ENCODE measurements at places on chromosomes 2 and 18. TPM values are rescaled to one million over a fixed set of nuclear protein-coding genes. Genes with fewer than 3 reads are reported as not detected.
A peak's percentile ranks its signal among the peaks of the same experiment; 100 is the strongest.

GRCh38 chr2:131046918-131047652 is 46.2 kb downstream of the FAM168B start:
- H3K27me3 ChIP-seq, result no peaks in the 10 kb centered on the region
- H3K4me3 ChIP-seq, result no peak overlapping the region
- H3K36me3 ChIP-seq, result peaks cover 54% of the 10 kb centered on the region
- no peak overlapping the region for H3K27ac ChIP-seq
- no peak for DNase-seq
- H3K4me1 ChIP-seq, result no peaks in the 10 kb centered on the region

AP1S3 gene
- total RNA-seq, result 108 TPM

GRCh38 chr18:3689091-3689490 is 239.1 kb downstream of the TGIF1 start:
- no peak overlapping the region for H3K4me3 ChIP-seq
- no peak overlapping the region for H3K27ac ChIP-seq
- no peak for DNase-seq
- H3K36me3 ChIP-seq, result no peaks in the 10 kb centered on the region
- H3K4me1 ChIP-seq, result peaks cover 25% of the 10 kb centered on the region
- no peaks in the 10 kb centered on the region for H3K27me3 ChIP-seq

DNA sequence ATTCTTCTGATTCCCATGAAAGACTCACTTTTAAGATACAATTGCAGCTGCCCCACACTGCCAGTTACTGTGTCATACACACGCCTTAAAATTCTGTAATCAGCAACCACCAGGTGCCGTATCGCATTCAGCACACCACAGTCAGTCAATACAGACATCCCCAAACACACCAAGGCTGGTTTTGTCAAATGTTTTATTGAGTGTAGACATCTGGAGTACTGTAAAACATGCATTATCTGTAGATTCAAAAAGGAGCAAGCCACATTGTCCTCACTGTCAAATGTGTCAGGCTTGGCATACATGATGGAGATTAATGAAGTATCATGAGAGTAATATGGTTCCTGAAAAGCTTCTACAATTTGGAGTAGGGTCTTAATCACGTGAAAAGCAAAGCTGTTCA is 109.7 kb upstream of the SP3 start:
- no peak overlapping the region for H3K27ac ChIP-seq
- H3K27me3 ChIP-seq, result no peaks in the 10 kb centered on the region
- H3K36me3 ChIP-seq, result peaks cover 5% of the 10 kb centered on the region
- DNase-seq, result no peak

- DNase-seq, result no peak
- H3K36me3 ChIP-seq, result peaks cover 5% of the 10 kb centered on the region
- H3K27ac ChIP-seq, result peak overlapping the region; percentile 30
These were observed 68.0 kb upstream of the RIOK3 start for GRCh38 chr18:23384778-23385736.

DNA sequence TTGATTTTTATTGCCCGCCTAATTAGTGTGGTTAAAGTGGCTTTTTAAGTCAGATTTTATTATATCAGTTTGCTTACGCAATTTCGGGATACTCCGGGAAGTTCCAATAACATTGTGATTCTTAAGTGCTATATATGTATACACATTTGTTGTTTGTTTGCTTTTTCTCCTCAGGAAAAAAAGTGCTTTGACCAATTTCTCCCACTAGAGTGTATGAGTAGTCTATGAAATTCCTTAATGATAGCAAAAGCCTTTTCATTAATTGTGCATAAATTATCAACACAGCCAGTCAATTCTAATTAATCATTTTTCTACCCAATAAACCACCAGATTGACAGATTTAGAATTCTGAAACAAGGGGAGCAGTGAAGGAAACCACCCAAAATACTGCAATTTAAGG is 172.2 kb downstream of the DPP10 start:
- no peak overlapping the region for H3K4me3 ChIP-seq
- peaks cover 6% of the 10 kb centered on the region for H3K27me3 ChIP-seq
- no peak overlapping the region for H3K27ac ChIP-seq
- no peak for DNase-seq

DNA sequence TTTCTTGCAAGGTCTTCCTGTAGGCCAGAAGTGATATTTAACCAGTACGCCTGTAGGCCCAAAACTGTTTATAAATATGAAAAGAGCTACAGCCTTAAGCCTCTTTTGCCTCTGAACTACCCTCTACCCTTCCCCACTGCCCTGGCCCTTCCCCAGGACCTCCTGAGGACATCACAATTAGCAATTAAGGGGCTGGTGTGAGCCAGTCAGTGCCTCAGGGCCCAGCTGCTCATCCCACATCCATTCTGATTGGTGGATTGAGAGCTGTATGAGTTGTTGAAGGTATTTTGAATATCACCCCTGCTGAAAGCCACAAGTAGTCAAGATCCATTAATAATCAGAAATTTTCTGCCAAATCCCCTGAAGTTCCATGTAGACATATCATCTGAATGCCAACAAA is 126.3 kb upstream of the TACR1 start:
- H3K27ac ChIP-seq, result no peak overlapping the region
- DNase-seq, result no peak
- no peaks in the 10 kb centered on the region for H3K36me3 ChIP-seq
- no peak overlapping the region for H3K4me3 ChIP-seq
- no peaks in the 10 kb centered on the region for H3K4me1 ChIP-seq
- H3K27me3 ChIP-seq, result no peaks in the 10 kb centered on the region

- H3K27me3 ChIP-seq, result no peaks in the 10 kb centered on the region
- DNase-seq, result no peak
- H3K27ac ChIP-seq, result no peak overlapping the region
- no peaks in the 10 kb centered on the region for H3K36me3 ChIP-seq
- no peak overlapping the region for H3K4me3 ChIP-seq
These were observed 47.7 kb upstream of the WDR75 start for GRCh38 chr2:189393440-189394111.

GRCh38 chr18:75407468-75408437 is 19.8 kb downstream of the SMIM21 start:
- no peak overlapping the region for H3K27ac ChIP-seq
- H3K36me3 ChIP-seq, result no peaks in the 10 kb centered on the region
- H3K4me1 ChIP-seq, result no peaks in the 10 kb centered on the region
- no peak overlapping the region for H3K4me3 ChIP-seq
- peaks cover 25% of the 10 kb centered on the region for H3K27me3 ChIP-seq

GRCh38 chr18:10205151-10205550 is 249.3 kb upstream of the APCDD1 start:
- H3K36me3 ChIP-seq, result no peaks in the 10 kb centered on the region

DNA sequence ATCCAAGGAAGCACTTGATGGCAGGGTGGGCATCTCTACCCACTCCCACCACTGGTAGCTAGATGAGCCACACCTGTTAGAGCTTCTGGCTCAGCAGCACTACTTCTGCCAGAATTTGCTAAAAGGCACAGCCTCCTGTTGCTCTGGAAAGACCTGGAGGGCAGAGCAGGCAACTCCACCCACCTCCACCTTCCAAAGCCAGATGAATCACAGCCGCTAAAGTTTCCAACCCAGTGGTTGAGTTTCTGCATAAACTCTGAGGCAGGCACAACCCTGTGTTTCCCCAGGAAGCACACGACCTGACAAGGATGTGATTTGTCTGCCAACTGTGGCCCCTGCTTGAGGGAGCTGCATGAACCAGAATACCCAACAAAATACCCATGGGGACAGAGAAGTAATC is 111.6 kb upstream of the GCFC2 start:
- H3K27ac ChIP-seq, result no peak overlapping the region
- no peak for DNase-seq
- no peaks in the 10 kb centered on the region for H3K36me3 ChIP-seq

NEB gene
- total RNA-seq, result 50.0 TPM

SERPINB7 gene
- 0.19 TPM for total RNA-seq

GRCh38 chr2:187525163-187525900 is 28.9 kb downstream of the TFPI start:
- peaks cover 19% of the 10 kb centered on the region for H3K4me1 ChIP-seq
- peaks cover 35% of the 10 kb centered on the region for H3K36me3 ChIP-seq
- no peak overlapping the region for H3K4me3 ChIP-seq
- no peak overlapping the region for H3K27ac ChIP-seq
- no peak for DNase-seq

DNA sequence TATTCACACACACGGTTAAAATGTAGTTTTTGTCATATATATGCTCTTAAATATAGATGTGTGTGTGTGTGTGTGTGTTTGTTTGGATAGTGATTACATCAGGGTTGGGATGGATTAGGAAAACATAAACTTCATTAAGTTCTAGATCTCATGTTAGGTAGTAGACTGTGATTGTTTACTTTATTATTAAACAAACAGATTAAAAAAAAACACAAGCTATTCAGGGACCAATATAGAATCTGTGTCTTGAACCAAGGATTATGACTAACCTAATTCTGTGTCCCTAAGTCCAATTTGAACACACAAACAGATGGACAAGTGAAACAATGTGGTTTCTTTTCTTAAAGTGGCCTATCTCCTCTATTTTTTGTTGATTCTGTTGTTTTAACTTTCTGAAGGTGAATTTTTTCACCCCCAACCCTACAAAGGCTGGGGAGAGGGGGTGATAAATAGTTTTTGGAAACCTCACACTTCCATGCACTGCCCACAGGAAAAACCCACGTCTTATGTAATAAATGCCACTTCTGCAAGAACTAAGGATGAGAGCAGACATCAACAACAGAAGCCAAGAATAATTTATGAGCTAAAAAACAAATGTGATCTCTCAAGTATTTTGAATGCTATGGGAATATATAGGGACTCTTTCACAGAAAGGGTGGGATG is 40.7 kb downstream of the IL1R2 start:
- peak overlapping the region; percentile 84 for H3K27ac ChIP-seq
- no peak for DNase-seq
- peak overlapping the region; percentile 33 for H3K4me3 ChIP-seq
- peaks cover 5% of the 10 kb centered on the region for H3K36me3 ChIP-seq
- no peaks in the 10 kb centered on the region for H3K27me3 ChIP-seq

DNA sequence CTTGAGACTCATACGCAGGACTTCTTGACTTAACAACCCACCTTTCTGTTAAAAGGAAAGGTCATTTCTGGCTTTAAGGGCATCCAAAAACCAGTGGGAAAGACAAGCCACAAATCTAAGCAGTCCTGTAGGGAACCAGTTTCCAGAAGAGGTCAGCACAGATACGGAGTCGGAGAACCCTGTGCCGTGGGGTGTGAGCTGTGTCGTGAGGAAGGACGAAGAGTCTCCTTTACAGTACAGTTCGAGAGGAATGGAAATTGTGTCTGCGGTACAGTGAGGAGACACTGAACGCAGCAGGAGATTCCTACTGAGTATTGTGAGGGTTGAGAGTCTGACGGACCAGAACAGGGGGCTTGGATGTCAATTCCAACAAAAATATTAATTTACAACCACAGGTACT is 17.7 kb downstream of the SLC30A3 start:
- peak overlapping the region; percentile 36 for H3K27ac ChIP-seq
- no peak overlapping the region for H3K4me3 ChIP-seq
- peaks cover 32% of the 10 kb centered on the region for H3K27me3 ChIP-seq
- H3K4me1 ChIP-seq, result no peaks in the 10 kb centered on the region
- H3K36me3 ChIP-seq, result peaks cover 50% of the 10 kb centered on the region
- DNase-seq, result no peak

ABCB11 gene
- 2.1 TPM for total RNA-seq

GRCh38 chr18:76480913-76481312 is 14.1 kb downstream of the ZNF516 start:
- no peak for DNase-seq
- H3K4me1 ChIP-seq, result peaks cover 22% of the 10 kb centered on the region
- H3K36me3 ChIP-seq, result peaks cover 19% of the 10 kb centered on the region
- H3K4me3 ChIP-seq, result no peak overlapping the region
- H3K27me3 ChIP-seq, result no peaks in the 10 kb centered on the region
- H3K27ac ChIP-seq, result no peak overlapping the region

Measured in Calu3 (cell line).